Inflammatory macrophage treated with lipopolysaccharide for 4 hours (primary cell): ENCODE measurements at places on chromosomes 3 and 15.

GRCh38 chr3:139121513-139122220 lies 77.0 kb upstream of the PRR23C start:
- DNase-seq, result no peak

GRCh38 chr3:177735431-177735830 lies 538.1 kb upstream of the TBL1XR1 start:
- DNase-seq, result no peak

GRCh38 chr3:124769462-124769861 lies 39.2 kb downstream of the UMPS start:
- no peak for DNase-seq

- DNase-seq, result peak; percentile 75
These were observed 6.4 kb upstream of the CPOX start for GRCh38 chr3:98599647-98600411.

- peak; percentile 67 for DNase-seq
These were observed 608.8 kb downstream of the FOXP1 start for GRCh38 chr3:70974747-70975146.

- no peak for DNase-seq
These were observed 27.4 kb downstream of the TCAIM start for GRCh38 chr3:44365952-44366351.

- DNase-seq, result no peak
These were observed 123.4 kb downstream of the CHSY1 start for GRCh38 chr15:101128221-101129015.

DNA sequence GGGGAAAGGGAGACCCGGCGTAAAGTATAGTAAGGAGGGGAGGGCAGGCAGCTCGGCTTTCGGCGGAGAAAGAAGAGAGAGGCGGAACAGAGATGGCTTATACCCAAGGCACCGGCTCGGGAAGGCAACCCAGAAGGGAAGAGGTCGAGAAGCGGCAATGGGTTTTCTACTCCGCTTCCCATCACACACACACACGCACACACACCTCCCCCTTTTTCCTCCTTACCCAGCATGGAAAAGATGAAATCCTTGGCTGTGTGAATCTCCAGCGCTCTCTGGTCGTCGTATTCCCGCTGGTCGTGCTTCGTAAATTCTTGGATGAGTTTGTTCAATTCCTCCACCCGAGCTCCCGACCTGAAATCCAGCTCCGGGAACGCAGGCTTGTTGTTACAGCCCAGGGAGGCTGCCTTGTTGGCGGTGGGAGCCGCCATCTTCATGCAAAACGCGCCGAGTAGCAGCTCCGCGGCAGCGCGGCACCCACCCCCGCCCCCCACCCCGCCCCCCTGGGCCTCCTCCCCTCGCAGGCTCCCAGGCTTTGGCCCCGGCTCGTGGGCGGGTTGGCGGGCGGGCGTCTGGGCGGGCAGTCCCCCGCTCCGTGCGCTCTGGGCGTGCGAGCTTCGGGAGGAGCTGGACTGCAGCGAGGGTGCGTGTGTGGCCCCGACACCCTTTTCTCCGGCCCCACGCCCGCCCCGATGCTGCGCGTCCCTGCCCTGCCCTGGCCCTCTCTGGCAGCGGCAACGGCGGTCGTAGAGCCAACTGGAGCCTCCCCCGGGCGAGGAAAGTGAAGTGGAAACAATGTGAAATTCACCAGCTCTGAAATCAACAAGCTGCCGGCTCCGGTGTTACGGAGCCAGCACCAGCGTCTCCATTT lies at the start of gene MB21D2:
Gene MB21D2 (minus strand): TSS at position 453 of the 871 bp plus-strand sequence. CDS start 16 bp downstream, at position 437.
- DNase-seq, result peak; percentile 82

DNA sequence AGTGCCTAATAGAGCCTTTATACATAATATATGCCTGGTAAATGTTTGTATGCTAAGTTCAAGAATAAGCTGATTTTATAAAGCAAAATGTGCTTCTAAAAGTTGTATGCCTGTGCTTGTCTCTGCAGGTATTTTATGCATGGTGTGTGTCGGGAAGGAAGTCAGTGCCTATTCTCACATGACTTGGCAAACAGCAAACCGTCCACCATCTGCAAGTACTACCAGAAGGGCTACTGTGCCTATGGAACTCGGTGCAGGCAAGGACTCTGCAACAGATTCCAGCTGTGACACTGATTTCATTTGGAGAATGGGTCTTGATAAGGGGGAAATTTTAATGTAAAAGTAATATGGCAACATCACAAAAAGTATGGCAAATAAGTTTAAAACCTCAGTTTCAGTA lies 11.9 kb downstream of the MKRN2 start:
- no peak for DNase-seq

- DNase-seq, result no peak
These were observed 826 bp downstream of the SHC4 start for GRCh38 chr15:48962662-48963523.

DNA sequence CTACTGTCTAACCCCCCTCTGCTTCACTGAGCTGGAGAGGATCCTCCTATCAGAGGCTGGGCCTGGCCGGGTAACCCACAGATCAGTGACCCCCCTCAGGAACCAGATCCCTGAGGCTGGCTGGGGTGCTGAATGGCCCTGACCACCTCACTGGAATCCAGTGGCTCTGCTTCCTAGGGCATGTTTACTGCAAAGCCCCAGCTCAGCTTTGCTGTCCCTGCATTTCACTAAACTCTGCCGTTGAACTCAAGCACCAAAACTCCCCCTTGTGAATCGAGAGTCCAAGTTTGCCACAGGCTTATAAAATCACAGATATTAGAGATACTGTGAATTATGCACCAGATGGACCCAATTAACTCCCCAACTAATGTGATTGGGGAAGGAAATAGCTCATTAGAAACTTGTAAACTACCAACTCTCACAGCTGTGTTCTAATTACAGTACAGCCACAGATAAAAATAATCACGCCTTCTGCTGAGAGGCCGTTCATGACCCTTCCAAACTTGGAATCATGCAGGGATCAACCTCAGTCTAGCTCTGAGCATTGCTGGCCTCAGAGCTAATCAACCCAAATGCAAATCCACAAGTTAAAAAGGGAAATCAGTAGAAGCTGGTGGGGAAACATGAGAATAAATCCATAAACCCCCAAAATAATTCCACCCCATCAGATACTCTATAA lies 47.0 kb downstream of the OCA2 start:
- DNase-seq, result no peak

GRCh38 chr15:95307115-95307514 lies 1023.4 kb upstream of the NR2F2 start:
- DNase-seq, result no peak

DNA sequence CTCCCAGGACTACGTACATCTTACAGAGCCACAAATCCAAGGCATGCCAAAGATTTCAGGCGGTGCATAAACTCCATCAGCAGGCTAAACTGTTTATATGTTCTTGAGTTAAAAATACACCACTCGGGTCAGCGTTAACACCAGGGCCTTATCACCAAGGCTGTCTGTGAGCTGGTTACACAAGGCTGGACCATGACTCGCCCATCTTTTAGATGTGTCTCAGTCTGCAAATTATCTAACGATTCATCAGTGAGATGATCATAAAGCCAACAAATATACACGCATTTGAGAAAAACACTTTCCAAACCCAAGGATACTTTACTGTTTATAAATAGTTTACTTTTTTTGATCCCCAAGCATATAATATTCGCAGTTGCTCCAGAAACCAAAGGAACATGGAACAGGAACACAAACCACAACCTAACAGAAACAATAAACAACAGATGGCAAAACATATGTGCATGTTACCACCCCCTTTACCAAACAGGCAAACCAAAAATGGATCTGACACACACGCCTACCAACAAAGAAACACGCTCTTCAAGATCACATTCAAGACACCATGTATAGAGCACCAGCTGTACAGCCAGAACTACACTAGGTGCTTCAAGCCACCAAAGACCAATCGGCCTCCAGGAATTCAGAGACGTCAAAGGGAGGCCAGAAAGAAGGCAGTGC lies 15.4 kb downstream of the LRIG1 start:
- no peak for DNase-seq

DNA sequence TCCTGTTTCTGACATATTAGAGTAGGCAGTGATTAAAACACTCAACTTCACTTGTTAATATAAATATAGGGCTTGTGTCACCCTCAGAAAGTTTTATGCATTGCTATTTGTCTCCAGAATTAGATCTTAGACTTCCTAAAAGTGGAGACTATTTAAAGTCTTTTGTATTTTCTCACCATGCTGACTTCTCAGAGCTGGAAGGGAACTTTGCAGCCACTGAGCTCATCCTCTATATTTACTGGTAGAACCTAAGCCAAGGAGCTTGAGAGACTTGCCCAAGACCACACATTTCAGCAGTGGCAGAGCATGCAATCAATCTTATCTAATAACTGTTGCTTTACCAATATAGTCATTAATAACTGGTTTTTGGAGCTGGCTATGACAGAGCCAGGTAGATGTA lies 53.2 kb downstream of the STAC start:
- peak; percentile 61 for DNase-seq

DNA sequence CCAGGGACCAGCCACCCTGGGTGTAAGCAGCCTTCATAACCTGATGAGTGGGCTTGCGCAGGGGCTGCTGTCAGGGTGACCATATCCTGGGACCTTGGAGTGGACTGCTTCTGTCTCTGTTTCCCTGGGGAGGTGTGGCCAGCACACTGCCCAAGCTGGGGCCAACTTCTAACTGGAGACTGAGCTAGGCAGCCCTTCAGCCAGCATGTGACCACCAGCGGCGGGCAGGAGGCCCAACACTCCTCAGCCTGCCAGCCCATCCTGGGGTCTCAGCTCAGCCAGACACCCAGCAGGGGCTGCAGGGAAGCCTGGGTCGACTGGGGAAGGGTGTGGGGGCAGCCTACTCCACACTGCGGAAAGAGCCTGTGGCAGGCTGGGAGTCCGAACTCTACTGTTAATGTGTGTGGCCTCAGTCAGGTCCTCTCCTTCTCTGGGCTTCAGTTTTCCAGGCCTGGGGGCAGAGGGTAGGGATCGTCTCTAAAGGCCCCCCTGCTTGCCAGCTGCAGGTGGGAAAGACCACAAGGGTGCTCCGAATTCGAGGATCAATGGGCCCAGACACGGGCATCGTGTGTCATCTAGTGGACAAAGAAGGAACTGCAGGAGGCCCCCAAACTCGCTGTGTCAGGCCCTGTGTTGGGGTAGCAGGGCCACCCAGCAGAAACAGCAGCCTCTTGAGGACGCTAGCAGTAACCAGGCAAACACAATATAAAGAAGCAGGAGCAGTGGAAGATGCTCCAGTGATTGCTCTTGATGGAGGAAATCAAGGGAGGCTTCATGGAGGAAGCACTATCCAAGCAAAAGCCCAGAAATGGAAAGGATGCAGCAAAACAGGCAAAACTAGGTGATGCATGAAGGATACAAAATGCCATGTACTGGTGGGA lies 2.0 kb upstream of the SEMA3G start:
- DNase-seq, result peak; percentile 43
